Activated T-cell treated with anti-CD3 and anti-CD28 coated beads, Interleukin-2, amount 50 U/mL, for 72 hours (primary cell): ENCODE measurements at places on chromosomes 7 and 10.

GRCh38 chr7:150717814-150718420 is 1.5 kb downstream of the GIMAP1 start:
- no peak for DNase-seq

GRCh38 chr7:138748666-138749065 is 47.5 kb upstream of the SVOPL start:
- no peak for DNase-seq

DNA sequence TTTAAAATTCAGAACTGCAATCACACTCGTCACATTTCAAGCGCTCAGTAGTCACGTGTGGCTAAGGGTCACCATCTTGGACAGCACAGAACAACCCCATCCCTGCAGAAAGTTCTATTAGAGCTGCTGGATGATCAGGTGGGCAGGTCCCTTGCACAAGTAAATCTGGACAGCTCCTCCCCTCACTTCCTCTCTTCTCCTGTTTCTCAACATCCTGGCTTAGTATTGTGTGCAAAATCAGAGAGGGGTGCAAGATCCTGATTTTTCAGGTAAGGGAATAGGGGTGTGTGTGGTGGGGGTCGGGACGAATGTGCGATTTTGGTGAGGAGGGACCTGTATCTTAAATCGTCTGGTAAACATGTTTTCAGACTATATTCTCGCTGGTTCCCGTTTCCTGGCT is at the start of gene GIMAP4:
Gene GIMAP4 (plus strand): TSS at position 222 of the 400 bp plus-strand sequence. CDS start 2,512 bp downstream, outside the sequence.
- DNase-seq, result no peak

- DNase-seq, result no peak
Measured at GRCh38 chr7:25186436-25186835, 41.9 kb downstream of the NPVF start.

GRCh38 chr10:7956508-7956907 is 98.0 kb upstream of the GATA3 start:
- DNase-seq, result no peak

GRCh38 chr7:77993838-77994237 is 195.3 kb downstream of the PHTF2 start:
- no peak for DNase-seq

DNA sequence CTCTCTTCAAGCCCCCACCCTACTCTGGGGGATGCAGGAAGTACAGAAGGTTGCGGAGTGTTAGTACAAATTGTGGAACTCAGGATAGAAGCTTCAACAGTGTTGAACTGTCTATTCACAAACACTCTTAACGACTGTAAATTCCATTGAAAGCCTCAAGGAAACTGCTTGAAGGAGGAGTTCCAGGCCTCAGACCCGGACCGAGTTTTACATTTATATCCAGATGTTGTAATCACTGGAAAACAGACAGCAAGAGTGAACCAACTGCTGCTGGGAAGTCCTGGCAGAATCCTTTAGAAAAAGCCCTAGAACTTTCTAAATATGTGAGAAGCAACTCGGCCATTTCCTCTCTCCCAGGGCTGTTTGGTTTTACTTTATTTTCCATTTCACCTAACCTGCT is 84.1 kb upstream of the LRRC18 start:
- DNase-seq, result no peak

GRCh38 chr10:95963202-95963990 is 55.6 kb downstream of the CC2D2B start:
- no peak for DNase-seq

DNA sequence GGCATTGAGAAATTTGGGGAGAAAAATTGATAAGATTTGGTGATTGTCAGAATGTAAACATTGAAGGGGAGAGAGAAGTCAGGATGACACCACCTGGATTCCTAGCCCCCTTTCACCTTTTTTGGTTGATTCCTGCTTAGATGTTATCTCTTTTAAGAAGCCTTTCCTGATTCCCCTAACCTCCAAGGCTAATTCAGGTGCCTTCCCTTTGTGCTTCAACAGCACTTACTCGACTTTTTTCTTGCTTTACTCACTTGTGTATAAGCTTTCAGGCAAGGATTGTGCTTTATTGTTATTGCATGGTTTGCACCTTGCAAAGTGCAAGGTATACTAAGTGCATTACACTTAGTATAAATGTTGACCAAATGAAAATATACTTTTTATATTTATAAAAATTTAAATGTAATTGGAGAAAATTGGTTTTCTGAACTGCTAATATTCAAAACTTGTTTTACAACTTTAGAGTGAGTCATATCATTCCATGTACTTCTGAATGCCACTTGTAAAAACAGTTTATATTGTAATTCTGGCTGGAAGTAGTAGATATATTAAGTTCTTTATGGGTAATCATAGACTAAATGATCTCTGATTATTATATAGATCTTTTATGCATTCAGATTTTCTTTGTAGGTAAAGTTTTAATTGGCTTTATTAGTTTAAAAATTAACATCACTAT is 13.2 kb downstream of the SHOC2 start:
- DNase-seq, result no peak

- no peak for DNase-seq
Measured at GRCh38 chr10:4790045-4790444, 36.0 kb upstream of the AKR1E2 start.

DNA sequence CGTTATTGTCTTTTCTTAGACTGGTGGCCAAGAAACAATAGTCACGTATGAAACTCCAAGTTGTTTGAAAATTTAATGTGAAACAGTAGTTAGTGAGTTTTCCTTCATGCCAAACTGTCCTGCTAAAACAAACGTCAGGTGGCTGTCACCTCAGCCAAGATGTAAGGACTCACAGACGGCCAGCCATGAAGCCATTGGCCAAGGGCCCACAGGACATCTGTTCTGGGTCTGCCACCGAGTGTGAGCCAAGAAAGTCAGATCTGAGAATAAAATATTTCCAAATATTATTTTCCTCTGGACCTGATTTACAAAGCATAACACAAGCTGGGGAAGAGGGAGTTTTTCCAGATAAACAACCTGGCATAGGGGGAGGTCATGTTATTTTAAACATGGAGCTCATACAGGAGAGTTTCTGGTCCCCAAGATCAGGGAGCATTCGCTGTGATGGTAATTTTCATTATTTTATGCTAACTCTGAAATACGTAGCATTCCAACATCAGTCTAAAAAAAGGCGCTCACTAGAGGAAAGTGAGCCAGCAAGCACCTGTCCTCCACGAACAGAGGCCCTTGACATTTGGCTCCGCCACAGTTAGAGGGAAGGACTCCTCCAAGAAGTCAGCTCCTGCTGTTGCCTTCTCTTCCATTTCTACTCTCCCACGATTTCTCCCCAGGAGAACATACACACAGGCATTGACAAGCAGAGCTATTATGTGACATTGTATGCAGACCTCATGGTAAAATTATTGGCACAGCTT is 38.9 kb upstream of the LANCL2 start:
- DNase-seq, result no peak

- no peak for DNase-seq
Measured at GRCh38 chr10:101563007-101563406, 25.1 kb downstream of the POLL start.

GRCh38 chr7:47763063-47763974 is 181.4 kb upstream of the TNS3 start:
- no peak for DNase-seq
